ENCODE measurements at places on chromosomes 4 and X.
A peak's percentile ranks its signal among the peaks of the same experiment; 100 is the strongest.

DNA sequence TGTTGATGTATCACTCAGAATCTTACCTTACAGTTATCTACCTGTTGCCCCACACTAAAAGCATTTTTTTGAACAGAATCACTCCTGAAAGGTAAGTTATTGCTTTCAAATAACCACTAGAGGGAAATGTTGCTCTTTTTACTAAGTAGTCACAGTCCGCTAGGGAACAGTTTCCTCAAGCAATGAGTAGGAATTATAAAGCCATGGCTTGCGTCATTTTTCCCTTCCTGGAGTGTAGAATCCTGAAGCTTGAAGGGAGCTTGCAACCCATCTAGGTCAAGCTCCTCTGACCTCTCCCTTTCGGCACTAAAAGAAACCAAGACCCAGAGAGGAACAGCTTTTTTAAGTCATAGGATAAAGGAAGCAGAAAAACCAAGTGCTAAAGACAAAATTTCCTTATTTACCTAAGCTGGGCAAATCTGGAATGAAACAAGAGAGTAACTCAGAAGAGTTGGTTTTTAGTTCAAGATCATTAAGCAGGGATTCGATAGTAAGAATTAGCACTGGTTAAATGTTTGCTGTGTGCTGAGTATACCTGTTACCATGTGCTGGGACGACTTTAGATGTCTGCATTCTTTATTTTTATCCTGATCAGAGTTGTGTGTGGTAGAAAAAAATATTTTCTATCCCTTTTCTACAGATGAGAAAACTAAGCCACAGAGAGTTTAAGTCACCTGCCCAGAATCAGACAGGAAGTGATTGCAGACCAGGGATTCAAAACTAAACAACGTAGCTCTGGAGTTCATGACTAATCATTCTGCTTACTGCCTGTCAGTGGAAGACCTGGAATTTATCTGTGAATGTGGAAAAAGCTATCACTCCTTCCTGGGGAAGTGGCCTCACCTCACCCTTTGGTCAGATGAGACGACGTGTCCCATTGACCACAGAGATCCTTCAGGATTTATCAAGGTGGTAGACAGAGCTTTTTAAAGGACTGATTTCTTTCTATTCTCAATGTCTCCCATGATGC is 631.5 kb downstream of the RAB28 start:
- peak; percentile 55 for DNase-seq

GRCh38 chr4:55138367-55138766 is 13.0 kb upstream of the KDR start:
- no peak for DNase-seq

GRCh38 chr4:24910499-24910898 is 2.3 kb downstream of the CCDC149 start:
- DNase-seq, result no peak

GRCh38 chrX:136045008-136045407 is 59.8 kb downstream of the SLC9A6 start:
- no peak for DNase-seq

GRCh38 chr4:2416564-2417225 is 1.8 kb downstream of the ZFYVE28 start:
- DNase-seq, result no peak

GRCh38 chrX:3520982-3521381 is 174.5 kb upstream of the MXRA5 start:
- DNase-seq, result no peak

GRCh38 chr4:46329118-46329976 is 60.6 kb downstream of the GABRA2 start:
- DNase-seq, result peak; percentile 16

Measured in iPS DF 6.9 (cell line).